ENCODE measurements at places on chromosomes 16 and 17.
A peak's percentile ranks its signal among the peaks of the same experiment; 100 is the strongest.

- peak; percentile 77 for DNase-seq
Observed at GRCh38 chr17:41894791-41895331, 23.9 kb downstream of the ACLY start.

- no peak for DNase-seq
Observed at GRCh38 chr17:2150806-2151205, 95.9 kb downstream of the HIC1 start.

GRCh38 chr17:28515518-28515917 is 9.4 kb downstream of the FOXN1 start:
- no peak for DNase-seq

- DNase-seq = no peak
Observed at GRCh38 chr17:64336760-64337413, 53.8 kb downstream of the PECAM1 start.

GRCh38 chr17:70365091-70365583 is 195.8 kb downstream of the KCNJ2 start:
- no peak for DNase-seq

DNA sequence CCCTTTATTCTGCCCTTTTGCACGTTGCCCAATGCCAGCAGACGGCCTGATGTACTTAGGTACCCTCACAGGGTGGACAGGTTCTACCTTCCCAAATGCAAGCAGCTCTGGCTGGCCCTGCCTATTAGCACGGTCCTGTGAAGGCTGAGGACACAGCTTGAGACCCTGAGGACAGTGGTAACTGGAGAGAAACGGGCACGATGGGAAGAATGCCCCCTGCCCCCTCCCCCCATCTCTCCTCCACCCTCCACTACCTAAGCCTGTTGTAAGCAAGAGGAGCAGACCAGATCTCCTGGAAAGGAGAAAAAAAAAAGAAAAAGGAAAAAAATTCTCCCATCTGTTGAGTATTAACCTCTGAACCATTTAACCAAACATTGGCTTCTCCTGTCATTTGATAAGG is 34.1 kb downstream of the MEOX1 start:
- DNase-seq = no peak

- peak; percentile 69 for DNase-seq
Observed at GRCh38 chr16:72875291-72876031, 172.5 kb downstream of the ZFHX3 start.

- DNase-seq = no peak
Observed at GRCh38 chr17:76462556-76463290, 4.7 kb upstream of the AANAT start.

DNA sequence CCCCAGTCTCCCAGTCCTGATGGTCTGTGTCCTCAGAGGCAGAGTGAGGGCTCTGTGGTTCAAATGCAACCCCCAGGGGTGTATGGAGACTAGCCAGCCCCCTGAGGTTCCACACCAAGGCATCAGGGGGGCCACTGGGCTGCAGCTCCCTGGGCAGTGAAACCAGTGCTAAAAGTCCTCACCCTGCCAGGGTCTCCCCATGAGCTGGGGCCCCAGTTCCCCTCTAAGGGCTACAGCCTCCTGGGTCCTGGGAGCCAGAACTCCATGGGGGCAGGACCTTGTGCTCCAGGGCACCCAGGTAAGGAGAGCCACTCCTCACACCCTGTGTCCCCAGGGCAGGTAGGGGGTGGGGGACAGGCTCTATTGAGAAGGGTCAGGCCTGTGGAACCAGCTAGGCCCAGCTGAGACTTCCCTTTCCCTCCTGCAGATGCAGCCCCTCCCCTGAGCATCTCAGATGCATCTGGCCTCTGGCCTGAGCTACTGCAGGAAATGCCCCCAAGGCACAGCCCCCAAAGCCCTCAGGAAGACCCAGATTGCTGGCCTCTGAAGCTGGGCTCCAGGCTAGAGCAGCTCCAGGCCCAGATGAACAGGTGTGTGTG is 6.4 kb upstream of the DCAF7 start:
- no peak for DNase-seq

- DNase-seq = peak; percentile 87
Observed at GRCh38 chr17:33169580-33170285, 123.4 kb downstream of the ASIC2 start.

GRCh38 chr17:78242024-78242742 is 10.8 kb downstream of the TMEM235 start:
- DNase-seq = no peak

GRCh38 chr16:24609417-24609739 is 70.0 kb downstream of the RBBP6 start:
- no peak for DNase-seq

GRCh38 chr16:74271872-74272271 is 24.7 kb upstream of the PSMD7 start:
- DNase-seq = peak; percentile 14

- DNase-seq = no peak
Observed at GRCh38 chr17:81162491-81162890, 2.8 kb upstream of the PVALEF start.

- peak; percentile 40 for DNase-seq
Observed at GRCh38 chr17:45812102-45812501, 28.0 kb downstream of the CRHR1 start.

GRCh38 chr16:14529010-14529669 is 100.9 kb downstream of the PARN start:
- DNase-seq = peak; percentile 92

DNA sequence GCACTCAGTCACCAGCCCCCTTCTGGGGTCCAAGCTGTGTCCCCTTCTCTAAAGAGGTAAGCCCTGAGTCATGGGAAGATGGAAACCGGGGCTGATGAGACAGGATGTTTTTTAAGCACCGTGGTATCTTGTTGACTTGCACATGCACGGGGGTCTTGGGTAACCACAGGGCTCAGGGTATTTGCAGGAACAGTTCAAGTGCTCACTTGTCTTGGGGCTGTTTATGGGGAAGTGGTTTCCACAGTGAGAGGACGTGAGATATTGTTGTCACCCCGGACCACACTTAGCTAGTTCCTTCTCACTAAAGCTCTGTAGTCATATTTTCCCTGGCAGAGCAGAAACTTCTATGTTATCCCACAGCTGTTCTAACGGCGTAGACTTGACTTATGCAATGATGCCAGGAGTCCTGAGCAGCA is 7.7 kb downstream of the CCL3L1 start:
- no peak for DNase-seq

DNA sequence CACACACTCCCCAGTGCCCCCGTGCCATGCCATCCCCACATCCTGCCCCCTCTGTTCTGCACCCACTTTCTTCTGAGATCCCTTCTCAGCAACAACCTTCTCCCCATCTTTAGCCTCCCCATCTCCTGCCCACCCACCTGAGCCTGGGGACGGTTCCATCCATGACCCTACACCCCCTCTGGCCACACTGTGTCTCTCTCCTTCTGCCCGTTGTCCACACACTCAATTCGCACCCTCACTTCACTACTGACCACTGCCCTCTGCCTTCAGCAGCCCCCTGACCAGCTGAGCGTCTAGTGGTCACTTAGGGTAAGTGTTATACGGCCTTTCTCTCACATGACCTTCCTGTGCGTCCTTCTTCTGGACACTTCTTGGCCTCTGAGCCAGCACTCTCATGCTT is 6.1 kb downstream of the ARHGAP27 start:
- no peak for DNase-seq

- DNase-seq = no peak
Observed at GRCh38 chr17:29058391-29058790, 15.4 kb downstream of the PIPOX start.

Measured in epithelial cell of esophagus (primary cell).